ENCODE measurements at places on chromosomes 16 and 17. TPM values are rescaled to one million over a fixed set of nuclear protein-coding genes. Genes with fewer than 3 reads are reported as not detected.

DNA sequence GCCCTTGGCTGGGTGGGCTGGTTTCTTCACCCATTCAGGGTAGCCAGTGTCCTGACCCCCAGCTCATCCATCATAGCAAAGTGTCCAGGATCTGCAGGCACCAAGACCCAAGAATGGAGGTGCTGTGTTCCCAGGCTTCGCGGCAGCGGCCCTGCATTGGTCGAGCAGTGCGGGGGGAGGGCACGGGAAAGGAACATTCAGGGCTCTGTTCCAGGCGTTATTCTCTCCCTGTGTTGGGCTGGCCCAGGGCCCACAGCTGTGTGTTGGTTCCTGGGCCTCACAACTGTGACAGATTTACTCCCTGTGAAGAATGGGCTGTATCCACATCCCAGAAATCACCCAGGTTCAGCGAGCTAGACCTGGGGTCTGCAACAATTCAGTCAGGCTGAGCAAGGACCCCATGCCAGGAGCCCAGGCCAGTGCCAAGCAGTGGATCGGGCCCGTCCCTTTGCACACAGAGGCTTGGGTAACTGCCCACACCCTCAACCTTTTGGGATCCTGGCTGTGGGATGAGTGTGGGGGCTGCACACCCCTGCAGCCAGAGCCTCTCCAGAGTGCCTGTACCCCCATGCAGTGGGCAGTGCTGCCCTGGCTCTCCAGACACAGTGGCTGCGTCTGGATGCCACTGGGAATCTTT, 10.0 kb downstream of the GPT2 start:
- peak; percentile 49 for ATAC-seq

DNA sequence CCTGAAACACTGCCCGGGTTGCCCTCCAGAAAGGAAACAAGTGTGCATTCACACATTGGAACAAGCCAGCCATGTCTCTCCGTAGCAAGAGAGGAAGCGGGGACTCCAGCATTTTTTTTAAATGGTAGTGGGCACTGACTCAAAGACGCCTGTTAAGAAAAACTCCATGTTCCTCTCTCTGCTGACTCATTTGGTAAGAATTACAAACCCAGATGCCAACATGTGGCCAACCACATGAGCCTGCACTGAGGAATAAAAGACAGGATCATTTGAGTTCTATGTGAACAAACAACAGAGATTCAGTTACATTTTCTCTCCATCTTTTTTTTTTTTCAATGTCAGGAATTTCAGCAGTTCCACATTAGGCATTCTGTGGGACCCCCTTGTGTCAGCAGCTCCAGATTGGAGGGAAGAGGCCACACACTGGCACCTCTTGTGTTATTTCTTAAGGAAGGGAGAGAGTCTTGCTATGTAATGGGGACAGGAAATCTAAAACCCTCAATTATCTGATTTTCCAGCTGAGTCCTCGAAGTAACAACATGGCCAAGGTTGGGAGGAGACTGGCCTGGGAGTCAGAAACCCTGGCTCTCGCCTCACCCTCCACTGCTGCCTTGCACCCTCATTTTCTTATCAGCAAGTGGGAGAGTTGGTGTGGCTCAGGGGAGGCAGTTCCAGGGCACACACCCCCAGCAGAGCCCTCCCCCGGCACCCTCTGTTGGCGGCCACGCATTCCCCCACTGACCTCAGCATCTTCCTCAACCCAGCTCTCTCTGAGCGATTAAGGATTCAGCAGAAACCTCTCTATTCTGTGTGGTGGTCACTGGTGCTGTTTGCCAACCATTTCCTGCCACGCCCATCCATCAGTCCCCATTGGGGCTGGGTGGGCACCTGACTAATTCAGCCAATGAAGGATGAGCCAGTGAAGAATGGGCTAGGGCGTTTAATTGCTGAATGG, 173.0 kb downstream of the FOXL1 start:
- ATAC-seq: no peak

DNA sequence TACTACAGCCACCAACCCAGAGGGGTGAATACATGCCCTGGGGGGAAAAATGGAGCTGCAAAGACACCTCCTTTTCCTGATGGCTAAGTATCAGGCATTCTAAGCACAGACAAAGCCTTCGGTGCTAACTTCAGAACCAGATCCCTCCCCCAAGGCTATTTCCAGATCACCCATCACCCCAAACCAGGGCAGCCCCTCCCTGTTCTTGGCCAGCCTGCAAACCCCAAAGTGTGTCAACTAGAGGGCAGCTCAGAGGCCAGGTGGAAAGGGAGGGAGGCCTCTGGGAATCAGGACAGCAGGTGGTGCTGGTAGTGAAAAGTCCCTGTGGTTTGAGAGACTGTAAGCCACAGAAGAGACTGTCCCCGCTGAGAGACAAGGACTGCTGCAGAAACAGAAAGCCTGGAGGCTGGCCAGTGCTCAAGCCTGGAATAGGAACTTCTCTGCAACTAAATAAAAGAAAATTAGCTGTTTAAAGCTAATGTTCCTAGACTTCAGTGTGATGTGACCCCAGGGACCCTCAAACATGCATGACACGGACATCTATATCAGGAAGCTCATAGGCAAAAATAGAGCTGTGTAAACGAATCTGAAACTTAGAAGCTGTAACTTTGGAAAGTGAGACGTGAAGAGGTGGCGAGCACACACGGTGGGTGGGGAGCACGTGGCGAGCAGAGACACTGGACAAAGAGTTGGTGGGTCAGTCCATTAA, 9.1 kb downstream of the TUBG1 start:
- ATAC-seq: peak; percentile 53

DNA sequence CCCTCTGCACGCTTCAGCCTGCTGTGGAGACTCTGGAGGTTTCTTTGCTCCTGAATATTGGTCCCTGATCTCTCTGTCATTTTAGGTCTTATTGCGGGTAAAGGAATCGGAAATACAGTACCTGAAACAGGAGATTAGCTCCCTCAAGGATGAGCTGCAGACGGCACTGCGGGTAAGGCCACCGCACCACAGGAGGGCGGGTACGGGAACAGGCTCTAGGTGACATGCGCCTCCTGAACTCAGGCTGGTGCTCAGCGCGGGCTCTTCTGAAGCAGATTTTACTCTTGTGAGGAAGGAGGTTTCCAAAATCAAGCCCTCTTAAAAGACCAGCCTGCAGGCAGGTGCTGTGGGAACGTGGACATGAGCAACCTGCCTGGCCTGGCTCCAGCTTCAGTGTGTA, 29.8 kb downstream of the PLD6 start:
- no peak for ATAC-seq

GRCh38 chr16:85557083-85557970, 55.8 kb upstream of the GSE1 start:
- ATAC-seq: no peak

DNA sequence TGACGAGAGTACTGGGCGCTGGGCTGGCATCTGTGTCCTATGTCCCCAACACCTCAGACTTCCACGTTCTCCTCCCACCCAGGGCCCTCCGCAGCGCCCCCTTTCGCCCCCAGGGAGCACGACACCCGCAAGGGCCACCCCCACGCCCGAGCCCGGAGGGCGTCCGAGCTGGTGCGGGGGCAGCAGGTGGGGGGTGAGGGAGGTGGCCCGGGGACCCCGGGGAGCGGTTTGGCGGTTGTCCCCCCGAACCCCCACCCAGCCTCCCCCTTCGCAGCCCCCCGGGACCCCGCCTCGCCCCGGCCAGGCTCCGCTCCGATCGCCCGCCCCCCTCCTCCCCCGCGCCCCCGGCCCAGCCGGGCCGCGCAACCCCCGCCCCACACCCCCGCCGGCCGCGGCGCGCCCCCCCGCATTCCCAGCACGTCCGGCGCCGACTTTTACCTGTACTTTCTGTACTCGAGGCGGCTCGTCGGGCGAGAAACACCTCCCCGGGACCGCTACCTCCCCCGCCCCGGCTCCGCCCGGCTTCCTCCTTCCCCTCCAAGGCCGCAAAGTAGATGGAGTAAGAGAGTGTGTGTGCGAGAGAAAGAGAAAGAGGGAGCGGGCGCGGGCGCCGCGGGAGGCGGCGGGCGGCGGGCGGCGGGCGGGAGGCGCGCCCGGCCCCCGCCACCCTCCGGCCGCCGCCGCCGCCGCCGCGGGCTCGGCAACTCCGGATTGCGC, 901 bp downstream of the CDYL2 start:
- no peak for ATAC-seq

- ATAC-seq: no peak
These were observed 203.6 kb downstream of the RAB11FIP4 start for GRCh38 chr17:31595076-31595475.

- ATAC-seq: no peak
These were observed 26.8 kb downstream of the RNF157 start for GRCh38 chr17:76213491-76213890.

- ATAC-seq: peak; percentile 77
These were observed at the start of the genes KCTD19 and LRRC36 for GRCh38 chr16:67326472-67327309. Gene KCTD19, minus strand, starts transcription at chr16:67326741. Its CDS starts 34 bp downstream, at chr16:67326707. Gene LRRC36, plus strand, starts transcription at chr16:67326815. Its CDS starts 48 bp downstream, at chr16:67326863.

DNA sequence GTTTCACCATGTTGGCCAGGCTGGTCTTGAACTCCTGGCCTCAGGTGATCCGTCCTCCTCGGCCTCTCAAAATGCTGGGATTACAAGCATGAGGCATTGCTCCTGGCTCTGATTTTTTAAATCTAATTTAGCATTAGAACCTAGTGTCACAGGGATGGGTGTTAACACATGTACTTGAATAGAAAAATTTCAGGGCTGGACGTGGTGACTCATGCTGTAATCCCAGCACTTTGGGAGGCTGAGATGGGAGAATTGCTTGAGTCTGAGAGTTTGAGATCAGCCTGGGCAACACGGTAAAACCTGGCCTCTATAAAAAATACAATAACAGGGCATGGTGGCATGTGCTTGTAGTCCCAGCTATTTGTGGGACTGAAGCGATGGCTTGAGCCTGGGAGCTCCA, 6.0 kb upstream of the RNF135 start:
- no peak for ATAC-seq

DNA sequence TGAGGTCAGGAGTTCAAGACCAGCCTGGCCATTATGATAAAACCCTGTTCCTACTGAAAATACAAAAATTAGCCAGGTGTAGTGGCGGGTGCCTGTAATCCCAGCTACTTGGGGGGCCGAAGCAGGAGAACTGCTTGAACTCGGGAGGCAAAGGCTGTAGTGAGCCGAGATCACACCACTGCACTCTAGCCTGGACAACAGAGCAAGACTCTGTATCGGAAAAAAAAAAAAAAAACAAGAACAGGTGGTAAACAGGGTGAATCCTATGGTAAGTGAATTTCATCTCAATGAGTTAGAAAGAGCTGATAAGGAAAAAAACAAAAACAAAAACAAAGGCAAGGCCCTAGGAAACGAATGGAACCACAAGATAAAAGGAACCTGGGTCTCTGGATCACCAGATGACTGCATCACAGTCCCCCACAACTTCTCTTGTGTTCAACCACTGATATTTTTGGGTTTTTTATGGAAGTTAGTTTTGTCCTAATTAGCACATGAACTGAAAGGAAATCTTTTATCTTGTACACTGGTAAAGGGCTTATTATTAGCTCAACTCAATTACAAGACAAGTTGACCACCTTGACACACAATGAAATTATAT, 21.0 kb downstream of the GLG1 start:
- ATAC-seq: no peak

- ATAC-seq: no peak
These were observed 310.9 kb downstream of the HAPSTR1 start for GRCh38 chr16:9402293-9402860.

DNA sequence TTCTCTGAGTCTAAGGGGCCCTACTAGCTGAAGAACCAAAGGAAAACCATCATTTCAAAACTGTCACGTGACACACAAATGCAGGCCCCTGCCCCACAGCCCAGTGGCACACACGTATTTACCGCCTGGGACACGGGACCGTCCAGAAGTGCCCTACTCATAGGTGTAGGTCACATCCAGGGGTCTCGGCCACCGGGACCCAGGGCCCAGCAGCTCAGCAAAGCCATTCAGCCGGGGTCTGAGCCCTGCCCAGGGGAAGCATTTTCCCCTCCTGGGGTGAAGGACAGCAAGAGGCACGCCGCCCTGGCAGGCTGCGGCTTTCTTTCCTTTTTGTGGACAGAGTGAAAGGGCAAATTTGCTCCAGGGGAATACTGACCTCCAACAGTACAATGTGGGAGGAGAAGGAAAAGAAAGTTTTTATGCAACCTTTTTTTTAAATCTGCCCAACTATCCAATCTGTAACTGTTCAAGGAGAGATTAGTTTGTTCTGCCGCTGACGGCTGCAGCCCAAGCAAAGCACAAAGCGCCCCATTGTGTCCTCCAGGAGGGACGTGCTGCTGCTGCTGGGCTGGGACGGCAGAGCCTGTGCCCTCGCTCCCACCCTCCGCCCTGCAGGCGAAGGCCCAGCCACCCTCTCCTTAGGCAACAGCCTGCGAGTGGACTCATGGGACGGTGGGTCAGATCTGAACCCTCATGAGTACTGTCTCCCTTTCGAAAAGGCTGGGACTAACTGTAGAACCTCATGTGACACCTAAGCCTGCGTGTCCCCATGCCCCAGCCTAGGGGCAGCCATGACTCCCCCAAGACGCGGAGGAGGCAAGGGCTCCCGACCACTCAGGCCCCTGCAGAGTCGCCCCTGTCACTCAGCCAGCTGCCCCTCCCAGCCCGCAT, 21.3 kb downstream of the SLC7A5 start:
- no peak for ATAC-seq

DNA sequence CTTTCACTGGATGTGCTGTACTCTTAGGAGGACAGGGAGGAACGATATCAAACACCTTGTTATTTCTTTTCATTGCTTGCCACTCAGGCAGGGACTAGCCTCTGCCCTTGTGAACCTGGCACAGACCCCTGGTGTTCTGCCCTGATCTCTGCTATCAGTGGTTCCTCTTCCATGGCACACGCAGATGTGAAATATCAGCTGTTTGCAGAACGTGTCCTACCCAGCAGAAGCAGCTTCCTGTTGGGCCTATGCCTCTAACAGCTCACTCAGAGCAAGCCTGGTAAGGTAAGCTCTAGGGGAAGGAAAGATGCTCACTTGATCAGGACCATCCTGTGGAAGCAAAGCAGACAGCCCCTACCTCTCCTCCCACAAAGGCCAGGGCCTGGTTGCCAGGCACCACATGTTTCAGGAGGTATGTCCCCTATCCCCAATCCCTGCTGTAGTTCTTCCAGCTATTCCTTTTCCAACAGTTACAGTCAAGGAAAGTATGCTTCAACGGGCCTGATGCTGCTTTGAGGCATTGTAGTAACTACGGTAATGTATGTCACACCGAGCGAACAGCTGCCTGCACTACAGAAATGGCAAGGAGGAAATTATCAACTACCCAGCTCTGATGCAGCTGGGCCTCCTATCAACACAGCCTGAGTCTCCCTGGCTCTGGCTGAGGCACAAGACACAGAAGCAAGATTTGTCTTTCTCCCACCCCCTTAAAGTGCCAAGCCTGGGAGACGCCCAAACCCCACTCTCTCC, 41.3 kb upstream of the GFOD2 start:
- ATAC-seq: no peak

- no peak for ATAC-seq
These were observed 68.5 kb upstream of the PMFBP1 start for GRCh38 chr16:72240466-72240865.

- no peak for ATAC-seq
These were observed 498 bp downstream of the IGFALS start for GRCh38 chr16:1792836-1793577.

Gene GPR142
- total RNA-seq: not detected

Gene CPHXL2
- total RNA-seq: not detected

Gene SLC35G6
- not detected for total RNA-seq

Gene C16orf86
- total RNA-seq: 5.9 TPM

Gene TMEM238L
- not detected for total RNA-seq

Gene SLC47A2
- not detected for total RNA-seq

Gene PYDC1
- 0.93 TPM for total RNA-seq

Gene CBX2
- 2.5 TPM for total RNA-seq

Gene SYNRG
- total RNA-seq: 16.0 TPM
